ENCODE measurements at places on chromosomes 6 and 20.

DNA sequence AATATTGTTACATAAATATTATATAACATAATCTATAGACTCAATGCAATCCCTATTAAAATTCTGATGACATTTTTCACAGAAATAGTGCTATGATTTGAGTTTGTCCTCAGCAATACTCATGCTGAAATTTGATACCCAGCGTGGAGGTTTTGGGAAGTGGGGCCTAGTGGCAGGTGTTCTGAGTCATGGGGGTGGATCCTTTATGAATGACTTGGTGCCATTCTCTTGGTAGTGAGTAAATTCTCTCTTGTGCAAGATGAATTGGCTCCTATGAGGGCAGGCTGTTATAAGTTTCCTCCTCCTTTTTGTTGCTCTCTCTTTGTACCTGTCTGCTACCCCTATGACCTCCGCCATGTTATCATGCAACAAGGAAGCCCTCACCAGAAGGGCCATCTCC, 65.8 kb downstream of the SHPRH start:
- no peak for DNase-seq

DNA sequence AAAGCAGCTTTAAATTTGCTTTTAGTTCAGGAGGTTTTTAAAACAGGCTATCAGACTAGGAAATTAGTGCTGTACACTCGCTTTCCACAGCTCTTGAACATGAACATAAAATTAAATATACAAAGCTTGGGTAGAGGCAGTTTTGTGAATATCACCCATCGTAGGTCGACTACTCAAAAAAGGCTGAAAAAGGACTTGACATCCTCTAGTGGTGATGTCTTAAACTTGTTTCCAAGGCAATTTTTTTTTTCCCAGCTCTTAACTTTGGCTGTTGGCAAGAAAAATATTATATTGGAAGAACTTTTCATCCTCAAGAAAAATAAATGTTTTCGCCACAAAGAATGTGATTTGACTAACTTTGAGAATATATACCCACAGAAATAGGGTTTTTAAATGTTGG, 2.9 kb downstream of the MAP7 start:
- no peak for DNase-seq

- no peak for DNase-seq
These were observed 235.2 kb upstream of the ASCC3 start for GRCh38 chr6:101116337-101116736.

DNA sequence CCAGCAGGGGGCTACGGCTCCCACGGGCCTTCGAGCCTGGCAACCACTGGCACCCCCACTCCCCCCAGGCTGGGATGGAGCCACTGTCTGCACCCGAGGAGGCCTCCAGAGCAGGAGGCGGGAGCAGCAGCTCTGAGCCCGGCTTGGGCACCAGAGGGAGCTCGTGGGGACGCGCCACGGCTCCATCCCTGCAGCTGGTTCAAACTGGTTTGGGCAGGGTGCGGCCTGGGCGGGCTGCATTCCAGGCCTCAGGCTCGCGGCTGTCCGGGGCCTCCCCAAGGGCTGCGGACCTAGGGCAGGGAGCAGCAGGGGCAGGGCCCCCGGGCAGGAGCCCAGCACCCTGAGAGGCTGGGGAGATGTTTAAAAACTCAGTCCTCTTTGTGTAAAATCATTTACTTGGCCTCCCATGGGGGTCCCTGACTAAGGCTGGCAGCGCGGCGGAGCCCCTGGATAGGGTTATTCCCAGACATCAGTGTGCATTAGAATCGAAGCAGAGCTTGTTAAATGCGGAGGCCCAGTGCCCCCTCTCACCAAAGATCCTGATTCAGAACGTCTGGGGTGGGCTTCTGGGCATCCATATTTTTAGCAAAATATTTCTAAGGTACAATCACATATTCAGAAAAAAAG, 4.1 kb upstream of the BCAS4 start:
- DNase-seq = peak; percentile 27

DNA sequence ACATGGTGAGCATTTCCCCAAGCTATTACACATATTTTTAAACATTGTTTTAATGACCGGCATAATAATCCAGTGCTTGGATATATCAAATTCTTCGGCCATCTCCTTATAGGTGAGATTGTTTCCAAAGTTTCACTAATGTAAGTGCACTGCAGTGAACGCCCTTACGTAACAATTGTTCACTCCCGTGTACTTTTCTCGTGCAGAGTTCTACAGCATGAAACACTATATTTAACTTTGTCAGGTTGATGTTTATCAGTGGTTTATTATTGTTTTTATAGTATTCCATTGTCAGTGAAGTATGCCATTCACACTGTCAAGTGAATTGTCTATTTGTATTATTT, 3.4 kb upstream of the GZF1 start:
- DNase-seq = no peak

- no peak for DNase-seq
These were observed 154.4 kb downstream of the TMEM200A start for GRCh38 chr6:130520221-130520620.

DNA sequence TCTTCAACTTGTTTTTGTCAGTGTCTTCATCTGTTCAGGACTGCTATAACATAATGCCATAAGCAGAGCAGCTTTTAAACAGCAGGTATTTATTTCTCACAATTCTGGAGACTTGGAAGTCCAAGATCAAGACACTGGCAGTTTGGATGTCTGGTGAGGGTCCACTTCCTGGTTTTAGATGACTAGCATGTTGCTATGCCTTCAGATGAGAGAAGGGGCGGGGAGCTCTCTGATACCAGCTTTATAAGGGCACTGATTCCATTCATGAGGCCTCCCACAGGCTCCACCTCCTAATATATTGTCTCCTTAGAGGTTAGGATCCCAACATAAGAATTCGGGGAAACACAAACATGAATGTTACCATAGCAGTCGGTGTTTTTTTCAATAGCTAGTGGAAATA, 52.9 kb downstream of the FAM83B start:
- no peak for DNase-seq

DNA sequence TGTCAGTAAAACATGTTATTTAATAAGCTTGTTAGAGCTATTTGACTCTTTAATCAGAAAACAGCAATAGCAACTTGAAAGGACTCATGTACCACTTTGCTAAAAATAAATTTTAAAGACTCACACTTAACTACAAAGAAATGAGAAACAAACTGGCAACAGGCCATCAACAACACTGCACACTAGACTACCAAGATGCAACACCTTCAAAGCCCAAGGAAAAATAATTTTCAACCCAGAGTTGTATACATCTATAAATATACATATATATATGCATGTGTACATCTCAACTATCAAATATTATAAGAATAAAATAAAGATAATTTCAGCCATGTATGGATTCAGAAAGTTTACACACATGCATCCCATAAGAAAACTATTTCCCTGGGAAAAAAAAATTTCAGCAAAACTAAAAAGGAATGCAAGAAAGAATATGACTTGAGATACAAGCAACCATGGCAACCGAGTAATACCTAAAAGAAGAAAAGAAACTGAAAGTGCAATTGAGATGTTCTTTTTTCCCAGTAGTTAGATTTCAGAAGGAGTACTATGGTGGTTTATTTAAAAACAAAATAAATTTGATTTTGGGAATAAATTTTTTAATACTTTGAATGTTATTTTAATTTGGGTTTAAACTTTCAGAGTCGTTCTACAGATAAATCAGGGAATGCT, 303.8 kb downstream of the UBE3D start:
- DNase-seq = no peak

- DNase-seq = no peak
These were observed 75.1 kb downstream of the CDC40 start for GRCh38 chr6:110255211-110255750.

DNA sequence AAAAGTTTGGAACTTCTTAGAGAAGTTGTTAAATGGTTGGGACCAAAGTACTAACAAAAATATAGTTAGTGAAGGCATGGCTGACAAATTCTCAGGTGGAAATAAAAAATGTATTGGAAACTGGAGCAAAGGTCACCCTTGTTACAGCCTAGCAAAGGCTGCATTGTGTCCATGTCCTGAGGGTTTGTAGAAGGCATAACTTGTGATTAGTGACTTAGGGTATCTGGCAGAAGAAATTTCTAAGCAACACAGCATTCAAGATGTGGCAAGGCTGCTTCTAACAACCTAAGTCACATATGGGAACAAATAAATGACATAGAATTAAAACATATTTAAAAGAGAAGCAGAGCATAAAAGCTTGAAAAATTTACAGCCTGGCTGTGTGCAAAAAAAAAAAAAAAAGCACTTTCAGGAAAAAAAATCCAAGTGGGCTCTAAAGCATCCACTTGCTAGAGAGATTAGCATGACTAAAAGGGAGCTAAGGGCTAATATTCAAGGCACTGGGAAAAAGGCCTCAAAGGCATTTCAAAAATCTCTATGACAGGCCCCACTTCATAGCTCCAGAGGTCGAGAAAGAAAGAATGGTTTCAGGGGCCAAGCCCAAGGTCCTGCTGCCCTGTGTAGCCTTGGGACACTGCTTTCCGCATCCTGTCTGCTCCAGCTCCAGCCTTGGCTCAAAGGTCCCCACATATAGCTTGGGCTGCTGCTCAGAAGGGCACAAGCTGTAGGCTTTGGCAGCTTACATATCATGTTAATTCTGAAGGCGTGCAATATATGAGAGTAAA, 453.2 kb upstream of the PTCHD4 start:
- DNase-seq = no peak

DNA sequence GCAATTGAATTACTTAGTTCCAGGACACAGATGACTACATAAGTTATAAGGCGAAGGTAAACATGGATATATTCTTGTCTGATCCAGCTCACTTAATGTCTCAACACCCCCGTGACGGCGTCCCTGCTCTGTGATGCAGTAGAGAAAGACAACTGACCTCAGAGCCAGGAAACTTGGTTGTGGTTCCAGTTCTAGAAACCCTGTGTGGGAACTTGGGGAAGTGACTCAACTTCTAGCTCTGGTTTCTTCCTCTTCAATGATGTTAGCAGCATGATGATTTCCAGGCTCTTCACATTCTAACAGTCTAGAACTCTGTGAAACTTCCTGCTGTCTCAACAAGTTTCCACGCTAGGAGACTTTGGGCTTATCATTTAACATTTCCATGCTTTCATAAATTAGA, 18.4 kb downstream of the LAMA4 start:
- DNase-seq = no peak

Data from ascending aorta (tissue), 2 donors.